NCI-H1417 treated with DMSO at 0.1 percent for 48 hours (cell line): ENCODE measurements at places on chromosomes 5 and 9.

- DNase-seq: no peak
These were observed 18.8 kb downstream of the SMIM3 start for GRCh38 chr5:150797384-150797783.

- no peak for DNase-seq
These were observed 804.4 kb downstream of the TLE4 start for GRCh38 chr9:80376180-80376579.

- no peak for DNase-seq
These were observed 558.5 kb downstream of the DMRTA1 start for GRCh38 chr9:23005156-23005555.

DNA sequence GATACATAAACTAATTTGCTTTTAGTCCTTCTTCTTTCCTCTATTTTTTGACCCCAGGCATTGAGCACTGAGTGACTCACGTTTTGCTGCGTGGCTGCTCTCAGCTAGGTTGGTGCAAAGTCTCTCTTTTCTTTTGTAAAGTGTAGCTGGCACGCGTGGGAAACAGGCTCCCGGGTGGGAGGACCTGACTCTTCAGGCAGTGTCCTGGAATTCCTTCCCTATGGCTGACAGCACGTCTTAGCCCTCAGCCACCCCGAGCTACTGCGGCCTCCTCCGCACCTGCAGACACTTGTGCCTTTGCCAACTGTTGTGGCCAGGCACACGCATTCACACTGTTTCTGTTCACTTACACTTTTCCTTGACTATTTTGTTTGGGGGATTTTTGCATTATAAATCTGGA is 877 bp upstream of the SCGB3A1 start:
- DNase-seq: no peak

GRCh38 chr9:124776618-124776953 is 347 bp upstream of the OLFML2A start:
- no peak for DNase-seq

GRCh38 chr9:116387934-116388698 is 234.5 kb downstream of the PAPPA start:
- no peak for DNase-seq

- DNase-seq: peak; percentile 89
These were observed 193.4 kb downstream of the CDK5RAP2 start for GRCh38 chr9:120386390-120387131.

GRCh38 chr9:27125030-27125429 is 16.0 kb downstream of the TEK start:
- DNase-seq: no peak

- DNase-seq: no peak
These were observed 44.9 kb downstream of the SLC25A51 start for GRCh38 chr9:37859043-37859442.

- DNase-seq: no peak
These were observed 127.6 kb downstream of the EDIL3 start for GRCh38 chr5:84257061-84257460.

DNA sequence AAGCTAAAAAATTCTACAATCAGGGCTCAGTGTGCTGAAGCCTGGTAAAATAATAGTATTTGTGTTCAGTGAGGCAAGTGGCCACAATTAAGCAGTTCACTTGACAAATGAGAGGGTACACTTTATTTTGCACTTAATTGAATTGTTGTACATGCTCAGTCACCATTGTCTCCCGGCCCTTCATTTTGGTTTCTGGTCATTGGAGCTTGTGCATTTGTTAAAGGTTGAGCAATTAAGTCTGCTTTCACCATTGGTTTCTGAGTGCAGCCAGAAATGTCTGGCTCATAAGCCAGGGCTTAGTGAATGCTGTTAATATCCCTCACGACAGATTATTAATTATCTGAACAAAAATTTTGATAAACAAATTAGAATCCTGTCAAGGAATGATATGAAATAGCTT is 89.6 kb downstream of the PRDM6 start:
- peak; percentile 2 for DNase-seq

DNA sequence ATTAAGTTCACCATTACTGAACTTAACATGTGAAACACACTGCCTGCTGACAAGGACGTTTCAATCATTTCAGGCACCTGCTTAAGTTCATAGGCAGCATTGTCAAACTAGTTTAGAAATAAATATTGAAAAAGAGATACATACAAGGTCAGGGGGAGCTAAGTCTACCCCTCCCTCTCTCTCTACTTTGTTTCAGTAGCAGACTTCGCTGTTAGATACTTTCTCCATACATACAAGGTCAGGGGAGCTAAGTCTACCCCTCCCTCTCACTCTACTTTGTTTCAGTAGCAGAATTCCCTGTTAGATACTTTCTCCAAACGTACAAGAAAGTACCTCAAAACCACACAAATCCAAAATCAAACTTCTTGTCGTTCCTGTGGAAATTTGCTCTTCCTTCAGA is 387.4 kb upstream of the PDE4D start:
- no peak for DNase-seq

DNA sequence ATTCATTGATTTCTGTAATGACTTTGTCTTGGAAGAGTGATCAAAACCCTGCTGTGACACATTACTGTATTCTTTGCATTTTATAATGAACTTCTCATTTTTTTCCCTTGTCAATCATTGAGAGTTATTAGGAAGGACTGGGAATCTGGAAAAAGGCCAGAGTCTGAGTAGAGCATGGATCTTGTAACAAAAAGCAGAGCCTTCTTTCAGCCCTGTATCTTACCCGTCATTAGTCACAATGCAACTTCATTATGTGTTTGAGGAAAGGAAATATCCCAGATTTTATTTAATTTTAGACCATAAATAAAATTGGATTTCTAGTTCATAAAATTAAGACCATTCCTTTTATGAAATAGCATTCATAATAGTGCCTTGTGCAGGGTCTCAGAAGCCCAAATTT is 131.4 kb downstream of the ARHGEF28 start:
- DNase-seq: no peak

GRCh38 chr5:143653766-143654282 is 158.1 kb upstream of the HMHB1 start:
- no peak for DNase-seq

- no peak for DNase-seq
These were observed 9.6 kb upstream of the ETF1 start for GRCh38 chr5:138552657-138553056.
